ENCODE measurements at places on chromosomes 13 and 19. TPM values are rescaled to one million over a fixed set of nuclear protein-coding genes. Genes with fewer than 3 reads are reported as not detected.

ZNF57 gene
- polyA plus RNA-seq = 3.2 TPM

FARP1 gene
- polyA plus RNA-seq = 101 TPM

DNA sequence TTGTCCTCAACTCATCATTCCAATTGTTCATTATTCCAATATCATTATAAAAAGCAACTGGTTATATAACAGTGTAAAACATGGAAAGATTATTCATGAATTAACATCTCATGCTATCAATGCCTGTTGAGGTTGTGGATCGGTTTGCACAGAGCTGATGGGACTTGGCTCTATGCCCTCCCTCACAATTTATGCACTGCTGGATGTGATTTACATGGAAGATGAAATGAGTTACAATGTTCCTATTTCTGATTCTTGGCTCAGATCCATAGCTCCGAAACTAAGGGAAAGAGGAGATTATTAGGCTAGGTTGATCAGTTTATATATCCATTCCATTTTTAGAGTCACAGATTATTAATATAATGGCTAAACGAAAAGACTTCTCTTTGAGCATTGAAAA, 38.6 kb downstream of the SCEL start:
- DNase-seq = no peak

- DNase-seq = no peak
Measured at GRCh38 chr19:28264556-28264955, 948.4 kb downstream of the UQCRFS1 start.

- no peak for DNase-seq
Measured at GRCh38 chr19:1811942-1812425, at the start of gene ATP8B3. Gene ATP8B3 (minus strand): TSS chr19:1812276. CDS start chr19:1811736, 540 bp downstream.

- DNase-seq = no peak
Measured at GRCh38 chr19:56504581-56504980, 3.1 kb upstream of the ZNF471 start.

DNA sequence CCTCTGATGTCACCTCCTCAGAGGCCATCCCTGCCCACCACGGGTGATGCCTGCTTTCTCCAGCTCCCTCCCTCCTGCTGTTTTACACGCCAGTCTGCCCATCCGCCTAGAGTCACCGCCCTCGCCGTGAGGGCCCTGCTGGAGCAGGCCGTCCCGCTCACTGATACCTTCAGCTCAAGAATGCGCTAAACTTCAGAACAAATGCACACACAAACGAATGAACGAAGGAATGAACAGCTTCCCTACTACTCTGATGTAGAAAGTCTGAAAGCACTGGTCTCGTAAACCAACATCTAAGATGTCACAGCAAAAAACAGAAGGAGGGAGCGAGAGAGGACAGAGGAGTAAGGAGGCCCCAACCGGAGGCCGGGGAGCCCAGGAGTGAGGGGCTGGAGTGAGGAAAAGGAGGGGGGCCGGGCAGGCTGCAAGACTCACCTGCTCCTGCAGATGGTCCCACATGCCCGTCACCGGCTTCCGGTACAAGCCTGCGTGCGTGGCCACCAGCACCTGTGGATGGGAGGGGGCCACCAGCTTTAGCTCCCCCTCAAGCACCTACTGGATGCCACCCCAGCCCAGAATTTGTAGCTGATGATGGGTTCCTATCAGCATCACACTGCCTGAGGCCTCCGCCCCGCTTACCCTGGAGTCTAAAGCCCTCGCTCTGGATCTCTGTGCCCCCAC, 4.0 kb downstream of the PNKP start:
- DNase-seq = no peak

Data from hindlimb muscle (tissue), 1 donor.